Activated CD4-positive, alpha-beta T cell treated with anti-CD3 and anti-CD28 coated beads, Interleukin-2, amount 50 U/mL, for 16 hours (primary cell): ENCODE measurements at places on chromosomes 2 and 18.

DNA sequence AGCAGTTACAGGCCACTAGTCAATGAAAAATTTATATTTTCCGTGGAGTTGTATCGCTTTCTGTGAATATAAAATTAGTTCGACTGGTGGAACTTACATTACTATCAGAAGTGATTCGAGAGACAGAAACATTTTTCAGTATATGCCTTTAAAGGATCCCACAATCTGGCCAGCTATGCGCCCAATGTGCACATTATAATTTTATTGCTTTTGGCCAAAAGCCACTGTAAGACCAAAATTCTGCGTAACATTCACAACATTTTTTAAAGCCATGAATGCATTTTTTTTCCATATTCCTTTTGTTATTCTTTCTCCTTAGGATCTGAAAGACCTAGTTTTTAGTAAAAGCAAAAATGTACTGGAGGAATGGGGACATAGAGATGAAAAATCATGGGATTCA, 131.0 kb upstream of the CHAC2 start:
- no peak for DNase-seq

- DNase-seq = no peak
Measured at GRCh38 chr2:80499095-80499494, 194.5 kb upstream of the LRRTM1 start.

GRCh38 chr2:167749016-167749415, 498.4 kb downstream of the STK39 start:
- peak; percentile 10 for DNase-seq

GRCh38 chr2:18276583-18277075, 283.8 kb downstream of the RDH14 start:
- DNase-seq = no peak

DNA sequence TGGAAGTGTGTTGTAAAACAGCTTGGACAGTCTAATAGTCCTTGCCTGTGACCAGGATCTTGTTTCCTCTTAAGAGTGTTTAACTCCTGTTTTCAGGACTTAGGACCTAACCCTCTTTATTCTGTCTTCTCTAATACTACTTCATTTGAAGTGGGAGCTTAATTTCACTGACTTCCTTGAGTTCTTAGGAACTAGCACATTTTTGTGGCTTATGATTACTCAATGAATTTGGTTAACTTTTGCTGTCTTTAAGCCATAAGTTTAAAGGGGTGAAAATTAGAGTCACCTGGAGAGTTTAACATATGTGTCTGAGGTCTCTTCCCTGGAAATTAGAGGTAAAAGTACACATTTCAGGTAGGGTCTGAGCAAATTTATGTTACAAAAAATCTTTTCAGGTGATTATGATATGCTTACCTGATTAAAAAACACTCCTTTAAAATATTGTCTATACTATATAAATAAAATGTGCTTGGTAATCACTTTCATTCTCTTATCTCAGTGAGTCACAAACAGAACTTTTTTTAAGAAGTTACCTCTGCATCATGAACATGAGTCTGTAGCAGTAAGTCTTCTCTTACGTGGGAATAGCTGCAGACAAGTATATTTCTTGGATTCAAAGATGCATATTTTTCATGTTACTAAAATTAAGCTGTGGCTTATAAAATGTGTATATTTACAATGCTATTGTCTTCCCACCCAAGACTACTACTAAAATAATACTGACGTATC, 52.7 kb downstream of the ATP9B start:
- DNase-seq = no peak

GRCh38 chr2:129610766-129611165, 368.7 kb upstream of the RAB6C start:
- DNase-seq = no peak

DNA sequence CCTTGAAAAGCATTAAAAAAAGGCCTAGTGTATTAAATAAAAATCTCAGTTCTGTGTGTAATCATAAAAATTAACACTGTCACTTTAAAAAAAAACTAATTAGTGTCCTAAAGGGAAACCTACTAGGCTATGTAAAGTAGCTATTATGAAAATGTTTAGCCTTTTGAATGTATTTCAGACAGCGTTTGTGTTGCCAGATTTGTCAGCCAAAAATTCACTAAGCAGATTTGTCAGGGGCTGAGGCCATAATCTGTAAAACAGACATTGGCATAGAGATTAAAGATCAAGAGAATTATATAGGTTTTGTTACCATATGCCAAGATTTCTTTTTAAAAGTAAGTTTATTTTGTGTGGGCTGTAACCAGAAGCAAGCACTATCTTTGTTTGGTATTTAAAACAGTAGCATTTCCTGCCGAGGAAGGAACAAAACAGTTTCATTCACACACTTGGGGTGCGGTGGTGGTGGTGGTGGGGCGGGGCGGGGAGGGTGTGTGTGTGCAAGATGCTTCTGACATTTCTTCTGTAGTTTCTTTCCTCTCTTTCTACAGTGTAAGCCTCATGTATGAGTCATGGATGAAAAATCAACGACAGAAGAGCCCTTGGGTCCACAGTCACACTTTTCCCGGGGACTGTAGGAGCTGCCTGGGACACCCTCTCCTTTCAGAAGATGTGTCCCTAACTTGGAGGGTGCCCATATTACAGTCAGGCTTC, 328.5 kb upstream of the FANCL start:
- no peak for DNase-seq

DNA sequence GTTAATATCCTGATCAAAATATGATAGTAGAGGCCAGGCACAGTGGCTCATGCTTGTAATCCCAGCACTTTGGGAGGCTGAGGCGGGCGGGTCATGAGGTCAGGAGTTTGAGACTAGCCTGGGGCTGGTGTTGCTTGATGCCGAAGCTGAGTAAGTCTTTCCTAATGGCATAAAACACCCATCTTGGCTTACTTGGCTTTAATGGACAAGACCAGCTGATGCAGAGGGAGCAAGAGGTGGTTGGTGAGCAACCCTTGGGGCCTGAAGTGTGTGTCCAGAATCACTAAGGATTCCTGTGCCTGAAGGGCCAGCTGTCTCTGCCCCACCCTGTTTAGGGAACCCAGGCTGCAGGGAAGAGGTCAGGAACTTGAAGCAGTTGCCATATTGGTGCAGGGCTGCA, 217.2 kb downstream of the ARL4C start:
- no peak for DNase-seq

- no peak for DNase-seq
Measured at GRCh38 chr2:189096769-189097447, 82.7 kb downstream of the COL5A2 start.

- DNase-seq = no peak
Measured at GRCh38 chr2:185921048-185921756, 182.6 kb downstream of the FSIP2 start.

GRCh38 chr2:7860693-7861092, 821.2 kb upstream of the ID2 start:
- DNase-seq = no peak

DNA sequence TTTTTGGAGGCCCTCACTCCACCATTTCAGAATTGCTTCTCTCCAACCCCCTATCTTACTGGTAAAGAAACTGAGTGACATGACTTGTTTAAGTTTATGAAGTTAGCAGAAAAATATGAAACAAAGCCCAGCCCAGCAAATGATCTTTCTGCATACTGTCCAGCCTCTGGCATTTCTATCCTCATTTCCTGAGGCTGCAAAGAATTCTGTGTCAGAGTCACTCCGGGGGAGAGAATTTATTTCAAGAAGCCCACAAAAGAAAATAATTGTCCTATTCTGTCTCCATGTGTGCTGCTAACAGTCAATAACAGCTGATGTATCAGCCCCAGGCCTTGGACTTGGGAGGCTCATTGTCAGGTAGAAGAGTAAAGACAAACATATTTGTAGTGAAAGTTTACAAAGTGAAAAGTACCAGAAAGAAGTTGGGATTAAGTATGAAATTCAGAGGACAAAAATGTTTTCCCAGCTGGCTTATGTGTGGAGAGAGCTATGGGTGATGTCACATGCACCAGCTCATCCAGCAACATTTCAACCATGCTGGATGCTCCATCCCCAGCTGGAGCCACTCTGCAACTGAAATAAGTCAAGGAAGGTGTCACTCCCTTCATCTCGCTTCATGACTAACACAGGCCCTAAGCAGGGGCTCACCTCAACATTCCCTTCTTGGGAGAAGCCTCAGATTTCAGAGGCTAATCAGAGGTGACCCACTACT, 42.3 kb downstream of the TRABD2A start:
- no peak for DNase-seq

GRCh38 chr18:40692871-40693270, 1262.2 kb upstream of the PIK3C3 start:
- DNase-seq = no peak

- no peak for DNase-seq
Measured at GRCh38 chr2:235925250-235925919, 242.8 kb downstream of the GBX2 start.

- no peak for DNase-seq
Measured at GRCh38 chr2:224922142-224922727, 120.0 kb downstream of the DOCK10 start.

GRCh38 chr18:61817086-61817485, 75.7 kb downstream of the RNF152 start:
- no peak for DNase-seq

DNA sequence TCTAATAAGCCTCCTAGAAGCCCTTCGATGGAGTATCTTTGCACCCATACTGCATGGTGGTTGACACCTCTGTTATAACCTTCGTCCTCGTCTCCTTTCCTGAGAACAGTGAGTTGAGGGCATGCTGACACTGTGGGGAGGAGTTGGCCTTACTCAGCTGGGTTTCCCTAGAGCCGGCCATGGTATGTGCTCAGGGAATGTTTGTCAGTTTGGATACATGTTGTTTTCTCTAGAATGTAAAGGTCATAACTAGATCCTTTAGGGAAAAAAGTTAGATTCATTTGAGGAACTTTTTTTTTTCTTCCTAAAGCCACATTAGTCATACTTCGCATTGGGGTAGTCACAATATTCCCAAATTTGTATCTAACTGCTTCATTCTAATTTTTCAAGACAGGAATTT, 106.0 kb upstream of the FOSL2 start:
- DNase-seq = no peak

DNA sequence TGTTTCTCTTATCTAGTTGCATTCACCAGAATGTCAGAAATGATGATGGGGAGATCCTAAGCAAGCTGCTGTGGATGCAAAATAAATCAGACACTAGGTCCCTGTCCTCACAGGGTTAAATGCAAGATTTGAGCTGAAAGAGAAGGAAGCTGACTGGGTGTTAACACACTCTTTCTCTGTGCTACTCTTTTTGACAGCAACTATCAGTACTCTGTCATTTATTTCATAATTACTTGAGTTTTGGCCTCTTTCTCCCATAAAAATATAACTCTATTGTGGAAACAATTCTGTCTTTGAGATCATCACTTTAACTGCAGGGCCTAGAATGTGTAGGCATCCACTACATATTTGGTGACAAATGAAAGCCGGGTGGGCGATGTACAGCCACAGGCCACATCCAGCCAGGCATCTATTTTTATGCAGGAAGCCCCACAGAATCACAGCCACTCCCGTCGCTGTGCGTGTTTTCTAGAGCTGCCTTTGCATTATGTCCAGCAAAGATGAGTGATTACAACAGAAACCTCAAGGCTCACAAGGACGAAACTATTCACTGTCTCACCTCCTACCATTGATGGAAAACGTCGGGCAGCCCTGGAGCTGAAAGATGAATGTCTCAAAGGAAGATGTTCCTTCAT, 849.0 kb downstream of the RNF144A start:
- no peak for DNase-seq

GRCh38 chr18:54119524-54120019, 104.9 kb downstream of the MBD2 start:
- peak; percentile 74 for DNase-seq

GRCh38 chr2:149561309-149561926, 26.2 kb downstream of the MMADHC start:
- peak; percentile 33 for DNase-seq

DNA sequence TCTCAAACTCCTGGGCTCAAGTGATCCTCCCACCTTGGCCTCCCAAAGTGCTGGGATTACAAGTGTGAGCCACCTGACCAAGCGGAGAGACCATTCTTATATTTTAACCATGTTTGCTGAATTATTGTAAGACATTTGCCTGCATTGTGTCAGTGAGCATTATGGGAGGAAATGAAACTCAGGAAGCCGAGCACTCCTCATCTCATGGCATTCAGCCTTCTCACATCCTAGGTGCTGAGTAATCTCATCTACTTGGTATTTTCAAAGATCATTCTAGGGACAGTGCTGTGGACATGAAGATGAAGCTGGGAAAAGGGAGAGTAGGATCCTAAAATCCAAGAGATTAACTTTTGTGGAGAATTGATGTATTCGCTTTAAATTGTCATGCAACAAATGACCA, 66.1 kb downstream of the NAPG start:
- no peak for DNase-seq
